ENCODE measurements at places on chromosomes 11 and 22. TPM values are rescaled to one million over a fixed set of nuclear protein-coding genes. Genes with fewer than 3 reads are reported as not detected.

Gene PGA3
- 0.34 TPM for total RNA-seq

Gene ALG12
- total RNA-seq: 29.4 TPM

Gene OR52E6
- not detected for total RNA-seq

DNA sequence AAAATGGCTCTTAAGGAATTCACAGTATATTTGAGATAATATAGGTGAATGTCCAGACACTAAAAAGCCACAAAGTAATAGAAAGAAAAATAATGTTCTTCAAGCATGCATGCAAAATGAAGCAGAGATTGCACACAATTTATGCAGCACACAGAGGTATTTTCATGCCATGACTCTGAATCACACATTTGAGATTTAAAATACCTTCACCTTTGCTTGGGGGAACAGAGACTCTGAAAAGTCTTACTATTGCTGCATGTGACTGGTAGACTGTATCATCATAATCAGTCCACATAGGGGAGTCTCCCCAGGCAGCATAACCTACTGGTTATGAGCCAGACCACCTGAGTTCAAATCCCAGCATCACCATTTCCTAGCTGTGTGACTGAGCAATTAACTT lies 96.2 kb downstream of the RCN1 start:
- no peaks in the 10 kb centered on the region for H3K4me1 ChIP-seq
- no peak overlapping the region for H3K4me3 ChIP-seq
- no peaks in the 10 kb centered on the region for H3K27me3 ChIP-seq

GRCh38 chr11:1052133-1053011 lies 15.9 kb upstream of the MUC6 start:
- H3K4me3 ChIP-seq: no peak overlapping the region
- no peak overlapping the region for H3K27ac ChIP-seq
- peaks cover 22% of the 10 kb centered on the region for H3K4me1 ChIP-seq
- H3K36me3 ChIP-seq: no peaks in the 10 kb centered on the region

DNA sequence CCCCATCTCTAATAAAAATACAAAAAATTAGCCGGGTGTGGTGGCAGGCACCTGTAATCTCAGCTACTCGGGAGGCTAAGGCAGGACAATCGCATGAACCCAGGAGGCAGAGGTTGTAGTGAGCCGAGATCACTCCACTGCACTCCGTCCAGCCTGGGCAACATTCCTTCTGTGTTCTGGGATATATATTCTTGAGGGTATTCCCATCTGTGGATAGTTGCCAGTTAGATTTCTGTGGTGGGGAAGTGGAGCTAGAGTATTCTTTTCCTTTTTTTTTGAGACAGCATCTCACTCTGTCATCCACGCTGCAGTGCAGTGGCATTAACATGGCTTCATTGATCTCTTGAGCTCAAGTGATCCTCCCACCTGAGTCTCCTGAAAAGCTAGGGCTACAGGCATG lies 9.1 kb upstream of the ZNF74 start:
- no peak for DNase-seq
- H3K27ac ChIP-seq: no peak overlapping the region
- H3K36me3 ChIP-seq: no peaks in the 10 kb centered on the region
- no peaks in the 10 kb centered on the region for H3K4me1 ChIP-seq
- peaks cover 8% of the 10 kb centered on the region for H3K27me3 ChIP-seq

DNA sequence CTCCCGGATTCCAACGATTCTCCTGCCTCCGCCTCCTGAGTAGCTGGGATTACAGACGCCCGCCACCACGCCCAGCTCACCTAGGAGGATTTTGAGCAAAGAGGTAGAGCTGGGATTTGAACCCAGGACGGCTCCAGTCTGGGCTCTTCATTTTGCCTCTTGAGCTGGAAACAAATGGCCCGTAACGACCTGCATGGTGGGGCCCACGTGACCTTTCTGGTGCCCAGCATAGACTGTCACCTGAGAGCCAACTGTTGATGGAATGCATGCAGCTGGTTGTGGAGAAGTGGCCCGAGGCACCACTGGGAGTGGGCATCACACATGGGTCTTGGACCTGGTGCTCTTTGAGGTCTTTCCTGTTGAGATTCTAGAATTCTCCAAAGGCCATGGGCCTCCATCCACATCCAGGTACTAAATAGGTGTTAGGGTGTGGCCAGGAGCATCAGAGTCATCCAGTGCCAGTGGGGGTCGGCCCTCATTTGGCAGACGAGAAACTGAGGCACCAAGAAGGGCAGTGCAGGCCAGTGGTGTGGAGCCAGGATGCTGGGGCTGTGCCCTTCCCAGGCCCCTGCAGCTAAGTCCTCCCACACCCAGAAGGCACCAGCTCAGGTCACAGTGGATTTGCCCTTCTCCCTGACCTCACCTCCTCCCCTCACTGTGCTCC lies 3.9 kb downstream of the ATF4 start:
- DNase-seq: no peak
- H3K4me1 ChIP-seq: peaks cover 83% of the 10 kb centered on the region
- peak overlapping the region; percentile 83 for H3K27ac ChIP-seq
- no peak overlapping the region for H3K4me3 ChIP-seq
- no peaks in the 10 kb centered on the region for H3K27me3 ChIP-seq

- no peaks in the 10 kb centered on the region for H3K36me3 ChIP-seq
- DNase-seq: no peak
- no peak overlapping the region for H3K27ac ChIP-seq
Observed at GRCh38 chr11:44116234-44116830, 20.9 kb downstream of the EXT2 start.

Measured in left lung (tissue), 14 donors.